ENCODE measurements at places on chromosomes 1 and 21.

- DNase-seq, result no peak
Measured at GRCh38 chr1:19759740-19760089, 40.0 kb downstream of the TMCO4 start.

GRCh38 chr1:235073331-235073967 is 55.2 kb downstream of the TOMM20 start:
- no peak for DNase-seq

GRCh38 chr1:78091215-78091813 is 45.5 kb downstream of the GIPC2 start:
- DNase-seq, result no peak

- DNase-seq, result no peak
Measured at GRCh38 chr21:28875078-28875477, 117.6 kb downstream of the LTN1 start.

GRCh38 chr1:96079581-96079980 is 642.0 kb upstream of the PTBP2 start:
- no peak for DNase-seq

DNA sequence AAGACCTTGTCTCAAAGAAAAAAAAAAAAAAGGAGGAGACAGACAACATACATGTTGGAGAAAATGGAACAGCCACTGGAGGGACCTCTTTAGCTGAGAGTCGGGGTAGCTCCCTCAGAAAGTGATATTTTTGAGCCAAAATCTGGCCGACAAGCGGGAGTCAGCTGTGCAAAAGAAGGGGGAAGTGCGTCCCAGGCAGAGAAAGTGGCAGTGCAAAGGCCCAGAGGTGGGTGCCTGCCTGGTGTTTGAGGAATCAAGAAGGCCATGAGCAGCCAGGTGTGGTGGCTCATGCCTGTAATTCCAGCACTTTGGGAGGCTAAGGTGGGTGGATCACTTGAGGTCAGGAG is 6.1 kb upstream of the CROCC start:
- DNase-seq, result no peak

- DNase-seq, result no peak
Measured at GRCh38 chr1:223653431-223653830, 12.1 kb downstream of the CAPN8 start.

DNA sequence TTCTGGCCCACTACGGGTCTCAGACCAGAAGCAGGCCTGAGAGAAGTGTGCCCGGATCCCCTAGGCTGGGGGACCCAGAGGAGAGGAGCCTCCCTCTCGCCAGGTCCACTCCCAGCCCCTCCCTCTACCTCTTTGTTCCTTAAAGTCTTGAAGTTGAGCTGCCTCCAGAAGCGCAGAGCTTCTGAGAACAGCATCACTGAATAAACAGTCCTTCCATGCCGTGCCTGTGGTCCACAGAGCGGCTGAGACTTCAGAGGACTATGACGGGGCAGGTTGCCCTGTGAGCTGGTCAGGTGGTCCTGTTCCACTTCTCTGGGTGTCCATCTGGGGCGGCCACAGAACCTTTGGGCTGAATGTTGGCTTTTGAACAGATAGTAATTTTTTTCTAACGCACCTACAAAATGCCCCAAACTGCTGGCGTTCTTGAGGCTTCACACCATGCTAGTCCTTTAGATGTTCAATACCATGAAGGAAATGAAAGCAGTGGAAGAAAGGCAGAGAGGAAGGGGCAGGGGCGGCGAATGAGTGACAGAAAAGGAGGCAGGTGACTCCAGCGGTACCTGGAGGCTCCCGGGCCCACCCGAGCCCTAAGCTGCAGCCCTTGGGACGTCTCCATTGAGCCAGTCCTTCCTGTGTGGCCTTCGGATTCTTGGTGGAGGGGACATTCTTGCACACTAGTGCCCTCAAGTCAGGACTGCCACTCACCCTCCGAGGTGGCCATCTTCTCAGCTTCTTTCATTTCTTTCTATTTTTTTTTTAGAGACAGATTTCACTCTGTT is 239.3 kb upstream of the VAMP3 start:
- DNase-seq, result no peak

GRCh38 chr1:165551469-165551868 is 7.7 kb downstream of the LRRC52 start:
- DNase-seq, result no peak

GRCh38 chr1:178798232-178798861 is 72.5 kb downstream of the ANGPTL1 start:
- DNase-seq, result no peak

GRCh38 chr1:153465811-153466636 is 5.6 kb upstream of the S100A7 start:
- DNase-seq, result no peak

- DNase-seq, result no peak
Measured at GRCh38 chr1:210250998-210251679, 18.5 kb downstream of the SERTAD4 start.

GRCh38 chr1:17009706-17010105 is 2.0 kb downstream of the ATP13A2 start:
- no peak for DNase-seq

GRCh38 chr1:154459080-154459479 is 42.9 kb upstream of the TDRD10 start:
- no peak for DNase-seq

GRCh38 chr21:45211661-45212060 is 76.0 kb downstream of the POFUT2 start:
- no peak for DNase-seq

- no peak for DNase-seq
Measured at GRCh38 chr1:229067546-229067945, 203.4 kb upstream of the RAB4A start.

GRCh38 chr1:240646571-240647240 is 34.8 kb upstream of the GREM2 start:
- DNase-seq, result no peak

GRCh38 chr21:33299181-33299752 is 25.5 kb upstream of the IFNAR1 start:
- no peak for DNase-seq

GRCh38 chr1:185536165-185536920 is 197.8 kb upstream of the HMCN1 start:
- DNase-seq, result no peak

DNA sequence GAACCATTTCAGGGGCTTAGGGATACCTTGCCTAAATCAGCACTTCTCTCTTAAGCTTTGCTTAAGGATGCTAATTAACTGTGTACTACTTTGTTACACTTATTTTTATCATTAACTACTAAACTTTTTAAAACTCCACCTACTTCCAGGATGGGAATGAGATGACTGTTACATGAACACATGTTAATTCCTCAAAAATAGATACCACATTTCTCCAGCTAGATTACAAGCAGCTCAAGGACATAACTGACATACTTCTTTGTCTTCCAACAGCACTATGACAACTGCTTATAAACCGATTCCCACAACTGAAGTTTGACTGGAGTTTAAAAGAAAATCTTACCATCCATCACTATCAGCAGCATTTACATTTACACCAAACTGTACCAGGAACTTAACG is 53.7 kb downstream of the TP53BP2 start:
- DNase-seq, result no peak

GRCh38 chr1:39205102-39205780 is 746 bp downstream of the MACF1 start:
- DNase-seq, result no peak

GRCh38 chr1:157969697-157970485 is 23.6 kb upstream of the KIRREL1 start:
- DNase-seq, result no peak

GRCh38 chr1:177032434-177032833 is 132.1 kb downstream of the ASTN1 start:
- DNase-seq, result no peak

GRCh38 chr1:20367626-20368025 is 77.0 kb downstream of the VWA5B1 start:
- DNase-seq, result no peak

- DNase-seq, result no peak
Measured at GRCh38 chr1:114455102-114455785, 55.8 kb downstream of the TRIM33 start.

DNA sequence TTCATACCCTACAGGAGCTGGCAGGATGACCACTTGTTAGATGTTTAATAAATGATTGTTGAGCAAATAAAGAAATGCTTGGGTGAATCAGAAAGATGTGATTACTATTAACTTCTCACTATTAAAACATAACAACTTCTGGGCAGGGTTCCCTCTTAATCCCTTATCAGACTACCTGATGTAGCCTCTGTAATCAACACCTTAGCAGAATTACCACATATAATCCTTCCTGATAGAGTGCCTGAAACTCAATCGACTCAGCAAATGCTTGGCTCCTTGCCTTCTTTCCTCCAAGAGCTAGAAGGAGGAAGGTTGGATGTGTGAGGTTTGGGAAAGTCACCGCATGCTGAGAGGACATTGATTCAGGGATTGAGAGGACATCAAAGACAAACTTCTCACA is 34.8 kb upstream of the DSCAM start:
- DNase-seq, result no peak

DNA sequence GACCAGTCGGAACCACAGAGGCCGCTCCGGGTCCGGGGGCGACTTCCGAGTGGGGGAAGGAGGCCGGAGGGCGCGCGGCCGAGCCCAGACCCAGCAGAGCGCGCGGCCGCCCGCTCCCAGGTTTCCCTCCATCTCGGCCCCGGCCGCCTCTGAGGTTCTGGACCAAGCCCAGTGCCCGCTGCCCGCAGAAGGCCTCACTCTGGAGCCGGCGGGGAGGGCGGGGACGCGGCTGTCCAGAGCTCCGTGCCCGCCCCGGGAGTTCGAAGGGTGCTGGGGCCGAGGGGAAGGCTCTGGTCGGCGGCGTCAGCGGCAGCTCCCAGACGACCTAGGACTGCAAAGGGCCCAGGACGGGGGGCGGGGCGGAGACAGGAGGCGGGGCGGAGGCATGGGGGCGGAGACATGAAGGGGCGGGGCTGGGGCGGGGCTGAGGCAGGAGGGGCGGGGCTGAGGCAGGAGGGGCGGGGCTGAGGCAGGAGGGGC is 48.0 kb upstream of the SLC19A1 start:
- no peak for DNase-seq

DNA sequence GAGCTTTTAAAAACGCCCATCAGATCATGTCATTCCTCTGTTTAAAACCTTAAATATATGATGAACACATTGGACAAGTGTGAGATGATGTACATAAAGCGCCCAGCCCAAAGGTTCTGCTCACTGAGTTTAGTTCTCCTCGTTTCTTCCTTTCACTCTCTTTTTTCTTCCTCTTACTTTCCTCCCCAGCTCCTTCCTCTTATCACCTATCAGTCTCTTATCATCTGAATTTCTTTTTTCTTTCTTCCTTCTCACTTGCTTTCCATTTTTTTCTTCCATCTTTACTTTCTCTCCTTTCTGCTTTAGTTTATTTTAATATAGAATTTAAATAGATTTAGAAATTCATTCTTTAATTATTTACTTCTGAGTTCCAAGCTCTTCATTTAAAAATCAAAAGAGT is 17.8 kb upstream of the POGZ start:
- no peak for DNase-seq

- no peak for DNase-seq
Measured at GRCh38 chr1:19878637-19878985, 3.6 kb upstream of the OTUD3 start.

- no peak for DNase-seq
Measured at GRCh38 chr1:100107696-100108095, 25.0 kb downstream of the SASS6 start.

- no peak for DNase-seq
Measured at GRCh38 chr1:28314547-28314941, 14.3 kb upstream of the MED18 start.

DNA sequence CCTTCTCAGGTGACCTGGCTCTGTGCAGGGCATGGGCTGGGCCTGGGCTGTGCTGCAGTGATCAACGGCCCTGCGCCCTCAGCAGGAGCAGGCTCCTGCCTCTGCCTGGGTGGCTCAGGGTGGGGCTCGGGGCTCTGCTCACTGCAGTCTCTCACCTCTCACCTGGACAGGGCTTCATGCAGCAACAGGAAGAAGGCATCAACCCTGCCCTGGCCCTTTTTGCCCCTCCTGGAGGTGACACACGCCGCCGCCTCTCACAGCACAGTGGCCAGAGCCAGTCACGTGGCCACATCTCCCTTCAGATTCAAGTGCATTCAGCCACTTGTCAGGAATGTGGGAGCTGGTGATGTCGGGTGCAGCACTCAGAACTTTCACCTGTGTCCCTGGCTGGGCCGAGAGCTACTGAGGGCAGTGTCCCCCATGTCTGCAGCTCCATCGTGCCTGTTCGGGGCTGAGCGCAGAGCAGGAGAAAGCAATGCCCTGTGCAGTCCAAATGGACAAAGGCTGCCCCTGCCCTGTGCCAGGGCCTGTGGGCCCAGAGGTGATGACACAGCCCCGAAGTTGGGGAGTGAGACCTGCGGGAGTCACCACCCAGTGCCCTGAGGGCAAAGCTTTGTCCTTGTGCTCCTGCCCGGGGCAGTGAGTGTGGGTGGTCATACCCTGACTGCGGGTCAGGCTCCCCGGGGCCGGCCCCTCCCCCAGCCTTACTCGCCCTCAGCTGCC is 314.0 kb downstream of the PTPRU start:
- DNase-seq, result no peak

- no peak for DNase-seq
Measured at GRCh38 chr21:36866419-36866818, 100.0 kb downstream of the HLCS start.

All from non-pigmented ciliary epithelial cell (primary cell).